Activated T-cell treated with anti-CD3 and anti-CD28 coated beads for 24 hours (primary cell): ENCODE measurements at places on chromosomes 6 and 20.

GRCh38 chr6:145270464-145270863 is 464.9 kb downstream of the EPM2A start:
- no peak for DNase-seq

GRCh38 chr20:23048283-23049200 is 930 bp downstream of the THBD start:
- DNase-seq, result no peak

- DNase-seq, result no peak
Observed at GRCh38 chr6:111430605-111431376, 52.2 kb downstream of the REV3L start.

- no peak for DNase-seq
Observed at GRCh38 chr20:9517297-9518162, 3.1 kb downstream of the LAMP5 start.

DNA sequence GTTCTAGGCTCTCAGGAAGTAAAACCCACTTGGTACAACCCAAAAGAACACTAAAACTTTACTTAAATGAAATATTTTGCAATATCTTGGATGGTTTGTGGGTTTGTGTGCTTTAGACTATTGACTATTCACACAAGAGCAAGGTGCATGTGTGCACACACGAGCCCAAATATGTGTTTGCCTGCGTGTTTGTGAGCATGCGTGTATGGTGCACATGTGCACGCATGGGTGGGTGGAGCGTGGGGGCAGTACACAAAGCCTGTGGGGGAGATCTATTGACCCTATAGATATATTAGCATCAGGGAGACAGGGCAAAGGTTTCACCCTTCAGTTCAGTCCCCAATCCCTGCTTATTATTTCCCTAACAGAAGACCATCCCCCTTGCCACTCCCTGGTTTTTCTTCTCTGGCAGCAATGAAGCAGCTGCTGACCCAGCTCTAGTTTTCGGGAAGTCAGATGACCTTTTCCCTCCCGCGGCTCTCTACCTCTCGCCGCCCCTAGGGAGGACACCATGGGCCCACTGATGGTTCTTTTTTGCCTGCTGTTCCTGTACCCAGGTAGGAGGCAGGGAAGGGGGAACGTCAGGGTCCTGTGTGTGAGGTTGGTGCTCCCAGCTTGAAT is at the start of gene C2:
TSS of gene C2 (plus strand) at position 476 of the 621 bp plus-strand sequence. CDS start at position 512, 36 bp downstream.
- DNase-seq, result no peak

GRCh38 chr20:39378776-39379175 is 416.6 kb downstream of the DHX35 start:
- DNase-seq, result no peak

DNA sequence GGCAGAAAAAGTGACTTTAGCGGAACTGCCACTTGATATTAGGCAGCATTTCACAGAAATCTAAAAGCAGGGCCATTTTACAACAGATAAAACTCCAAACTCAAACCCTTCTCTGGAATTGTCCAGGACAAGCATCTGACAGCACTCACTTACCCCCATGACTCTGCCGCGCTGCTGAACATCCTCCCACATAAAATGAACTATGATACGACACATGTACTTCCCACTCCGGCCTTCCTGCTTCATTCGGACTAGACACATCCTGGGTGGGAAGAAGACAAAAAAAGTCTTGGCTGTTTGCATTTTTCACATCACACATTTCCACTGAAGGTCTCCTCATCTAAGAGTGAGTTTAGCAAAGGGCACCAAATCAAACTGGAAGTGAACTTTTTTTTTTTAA is 54.8 kb upstream of the FAM83C start:
- DNase-seq, result no peak

DNA sequence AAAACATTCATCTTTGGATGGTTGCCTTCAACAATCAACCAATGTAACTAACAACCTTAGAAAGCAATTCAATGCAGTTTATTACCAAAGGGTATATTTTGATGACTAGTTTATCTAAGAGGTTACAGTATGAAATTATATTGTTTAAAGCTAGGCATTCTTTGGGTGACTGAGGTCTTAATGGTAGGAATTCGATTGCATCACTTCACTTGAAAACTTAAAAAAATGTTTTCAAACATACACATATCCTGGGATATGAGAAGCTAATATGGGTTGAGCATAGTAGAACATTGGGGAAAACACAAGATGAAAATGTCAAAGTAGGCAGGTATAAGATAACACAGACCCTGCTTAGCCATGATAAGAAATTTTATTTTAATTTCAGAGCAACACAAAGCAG is 144.6 kb upstream of the BMP5 start:
- DNase-seq, result no peak
